Activated CD4-positive, alpha-beta T cell treated with anti-CD3 and anti-CD28 coated beads, Interleukin-2, amount 50 U/mL, for 48 hours (primary cell): ENCODE measurements at places on chromosomes 7 and 10.

DNA sequence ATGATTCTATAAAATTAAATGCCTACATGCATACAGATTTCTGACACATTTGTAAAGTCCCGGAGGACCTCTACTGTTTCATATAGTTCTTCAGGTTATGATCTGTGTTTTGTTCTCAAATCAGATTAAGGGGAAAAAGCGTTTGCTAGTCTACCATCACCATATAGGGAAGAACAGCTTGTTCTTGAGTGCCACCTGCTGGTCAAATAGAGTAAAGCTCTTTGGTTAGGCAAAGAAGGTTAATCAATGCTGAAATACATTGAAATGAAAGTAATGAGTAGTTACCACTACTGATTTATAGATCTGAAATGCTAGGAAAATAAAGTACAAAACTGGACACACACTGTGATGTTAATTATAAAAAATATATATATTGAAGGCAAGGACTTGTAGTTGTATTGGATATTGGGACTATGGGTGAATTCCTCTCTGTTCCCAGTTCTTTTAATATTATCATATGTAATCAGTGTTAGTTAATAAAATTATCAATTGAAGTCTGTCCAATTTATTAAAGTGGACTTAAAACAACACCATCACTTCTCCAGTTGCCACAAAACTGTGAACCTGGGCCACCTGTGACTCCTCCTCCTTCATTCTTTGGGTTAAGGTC is 72.6 kb upstream of the PDLIM1 start:
- DNase-seq = no peak

DNA sequence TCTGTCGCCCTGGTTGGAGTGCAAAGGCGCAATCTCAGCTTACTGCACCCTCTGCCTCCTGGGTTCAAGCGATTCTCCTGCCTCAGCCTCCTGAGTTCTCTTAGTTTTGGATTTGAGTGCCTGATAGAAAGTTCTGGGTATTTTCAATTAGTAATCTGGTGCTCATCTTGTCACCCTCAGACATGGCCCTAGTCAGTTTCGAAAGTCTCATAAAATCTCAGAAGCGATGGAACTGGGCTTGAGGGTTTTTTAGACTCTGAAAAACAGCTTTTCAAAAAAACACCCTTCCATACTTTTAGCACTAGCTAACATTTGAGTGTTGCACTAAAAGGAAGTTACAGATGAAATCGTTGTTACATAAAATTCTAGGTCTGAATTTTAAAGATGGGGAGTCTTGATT is 9.4 kb upstream of the PIP4K2A start:
- no peak for DNase-seq

GRCh38 chr7:354597-355470 is 64.9 kb downstream of the FOXL3 start:
- DNase-seq = no peak

DNA sequence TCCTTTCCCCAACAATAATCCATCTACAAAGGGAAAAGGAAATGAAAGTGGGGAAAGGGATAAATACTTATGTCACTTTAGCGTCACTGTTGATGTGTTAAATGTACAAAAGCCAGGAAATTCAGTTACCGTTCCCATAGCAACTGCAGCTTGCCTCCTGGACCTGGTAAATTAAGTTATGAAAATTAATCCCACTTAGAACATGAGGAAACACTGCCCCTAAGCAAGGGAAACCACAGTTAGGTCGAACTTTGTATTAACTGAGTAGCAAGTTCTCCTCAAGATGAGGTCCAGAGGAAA is 338.2 kb upstream of the AOAH start:
- no peak for DNase-seq

DNA sequence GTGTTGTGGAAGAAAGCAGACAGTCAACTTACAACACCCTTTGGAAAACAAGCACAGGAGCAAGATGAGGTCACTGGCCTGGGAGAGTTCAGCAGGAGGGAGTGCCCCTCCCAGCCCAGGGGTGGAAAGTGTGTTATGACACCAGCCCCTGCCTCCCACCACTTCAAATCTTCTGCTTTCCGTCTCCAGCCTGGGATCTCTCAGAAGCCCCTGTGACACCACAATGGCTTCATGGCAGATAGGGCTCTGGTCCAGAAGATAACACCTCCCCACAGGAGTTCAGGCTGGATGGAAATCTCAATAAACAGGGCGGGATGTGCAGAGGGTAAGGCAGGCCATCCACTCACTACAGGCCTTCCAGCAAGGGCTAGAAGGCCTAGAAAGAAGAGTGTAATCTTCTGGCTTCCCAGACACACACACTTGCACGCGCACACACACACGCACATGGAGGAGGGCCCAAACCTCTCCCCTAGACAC is 48.7 kb upstream of the ZMIZ1 start:
- no peak for DNase-seq

GRCh38 chr7:49787980-49788379 is 14.5 kb downstream of the VWC2 start:
- DNase-seq = no peak

- DNase-seq = peak; percentile 59
These were observed 12.5 kb downstream of the SFRP5 start for GRCh38 chr10:97759158-97759887.

- no peak for DNase-seq
These were observed 345.1 kb downstream of the RNLS start for GRCh38 chr10:88237896-88238614.

GRCh38 chr10:78464856-78465267 is 431.2 kb downstream of the RPS24 start:
- no peak for DNase-seq

DNA sequence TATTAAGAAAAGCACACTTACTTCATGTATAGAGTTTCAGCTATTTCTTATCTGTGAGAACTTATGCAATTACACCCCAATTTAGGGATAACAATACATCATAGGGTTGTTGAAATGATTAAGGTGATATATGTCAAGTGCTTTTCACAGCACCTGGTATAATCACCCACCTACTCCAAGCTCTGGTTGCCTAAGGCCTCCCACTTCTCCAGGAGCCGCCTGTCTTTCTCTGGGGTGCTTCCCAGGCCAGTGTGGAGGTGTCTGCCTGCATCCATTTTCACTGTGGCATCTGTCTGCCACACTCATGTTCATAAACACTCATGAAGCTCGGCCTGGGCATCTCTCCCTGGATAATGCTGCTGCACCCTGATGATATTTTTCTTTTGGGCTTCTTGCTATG is 250.3 kb downstream of the STK31 start:
- DNase-seq = no peak

DNA sequence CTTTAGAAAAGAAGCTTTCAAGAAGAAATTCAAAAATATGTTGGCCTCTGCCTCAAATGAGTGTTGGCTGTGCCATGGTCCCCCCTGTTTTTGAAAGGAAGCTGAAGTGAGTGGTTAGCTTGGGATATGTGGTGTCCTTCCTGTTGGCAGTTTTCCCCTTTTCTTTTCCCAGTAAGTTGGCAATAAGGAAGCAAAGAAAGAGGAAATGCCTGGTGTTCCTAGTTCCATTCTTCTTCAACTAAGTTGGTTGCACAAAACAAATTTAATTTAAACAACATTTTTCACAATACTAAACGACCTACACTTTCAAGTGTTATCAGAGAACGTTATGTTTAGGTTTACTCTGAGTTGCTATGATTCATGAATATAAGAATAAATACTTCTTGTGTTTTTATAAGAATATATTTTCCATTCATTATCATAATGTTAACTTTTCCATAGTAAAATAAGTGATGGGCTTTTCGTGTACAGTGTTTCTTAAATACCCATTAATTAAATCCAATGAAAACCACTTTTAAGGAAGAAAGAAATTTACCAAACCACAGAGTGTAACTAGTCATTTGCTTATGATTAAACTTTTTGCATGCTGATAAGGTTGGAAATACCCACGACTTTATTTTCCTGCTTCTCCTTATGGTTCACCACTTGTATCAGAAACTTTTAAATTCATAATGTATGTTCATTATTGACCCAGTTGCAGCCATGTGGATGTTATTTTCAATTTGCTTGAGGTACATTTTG is 7.7 kb downstream of the HDAC9 start:
- DNase-seq = no peak

DNA sequence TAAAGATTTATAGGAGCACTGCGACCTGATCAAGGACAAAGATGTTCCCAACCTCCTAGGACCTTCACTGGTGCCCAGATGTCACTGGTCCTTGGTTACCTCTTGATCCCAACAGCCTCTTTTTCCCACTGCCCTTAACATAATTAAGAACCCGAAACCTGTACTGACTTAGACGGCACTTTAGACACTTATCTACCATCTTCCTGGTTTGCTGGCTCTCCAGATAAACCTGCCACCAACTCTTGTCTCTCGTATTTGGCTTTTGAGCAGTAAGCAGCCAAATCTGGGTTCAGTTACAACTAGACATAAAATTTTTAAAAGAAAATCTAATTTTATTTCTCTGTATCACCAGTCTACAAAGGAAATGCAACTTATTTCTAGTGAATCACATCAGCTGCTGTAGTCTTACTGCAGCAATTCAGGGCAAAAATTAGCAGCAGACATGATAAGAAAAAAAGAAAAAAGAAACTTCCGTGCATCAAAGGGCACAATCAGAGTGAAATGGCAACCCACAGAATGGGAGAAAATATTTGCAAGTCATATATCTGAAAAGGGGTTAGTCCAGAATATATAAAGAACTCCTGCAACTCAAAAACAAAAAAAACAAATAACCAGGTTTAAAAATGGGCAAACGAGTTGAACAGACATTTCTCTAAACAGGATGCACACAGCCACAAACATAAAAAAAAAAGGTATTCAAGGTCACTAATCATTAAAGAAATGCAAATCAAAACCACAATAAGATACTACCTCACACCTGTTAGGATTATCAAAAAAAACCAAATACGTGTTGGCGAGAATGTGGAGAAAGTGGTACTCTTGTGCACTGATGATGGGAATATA is 9.4 kb downstream of the ASB13 start:
- DNase-seq = no peak

DNA sequence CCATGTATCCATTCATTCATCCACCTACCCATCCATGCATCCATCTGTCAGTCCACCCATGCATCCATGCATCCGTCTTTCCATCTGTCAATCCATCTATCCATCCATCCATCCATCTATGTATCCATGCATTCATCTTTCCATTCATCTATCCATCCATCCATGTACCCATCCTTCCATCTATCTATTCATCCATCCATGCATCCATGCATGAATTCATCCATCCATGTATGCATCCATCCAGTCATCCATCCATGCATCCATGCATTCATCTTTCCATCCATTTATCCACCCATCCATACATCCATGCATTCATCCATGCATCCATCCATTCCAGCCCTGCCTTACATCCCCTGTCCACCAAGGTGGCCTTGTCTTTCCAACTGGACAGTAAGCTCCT is 45.7 kb downstream of the SORCS3 start:
- DNase-seq = no peak

DNA sequence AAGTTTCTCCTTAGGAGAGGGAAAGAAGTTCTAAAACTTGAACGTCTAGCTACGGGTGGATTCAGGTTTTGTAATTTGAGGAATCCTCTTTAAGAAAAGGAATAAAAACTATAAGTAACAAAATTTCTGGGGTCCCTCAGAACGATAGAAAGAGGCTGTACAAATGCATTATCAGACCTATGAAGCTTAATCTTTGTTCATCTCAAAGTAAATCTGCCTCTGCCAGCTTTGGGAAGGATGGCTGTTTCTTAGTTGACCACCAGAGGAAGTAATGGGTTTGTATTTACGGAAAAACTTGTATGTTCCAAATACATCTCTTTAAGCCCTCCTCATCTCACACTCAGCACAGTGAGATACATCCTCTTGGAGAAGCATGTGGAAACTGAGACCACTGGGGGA is 864 bp downstream of the PSTK start:
- peak; percentile 9 for DNase-seq

DNA sequence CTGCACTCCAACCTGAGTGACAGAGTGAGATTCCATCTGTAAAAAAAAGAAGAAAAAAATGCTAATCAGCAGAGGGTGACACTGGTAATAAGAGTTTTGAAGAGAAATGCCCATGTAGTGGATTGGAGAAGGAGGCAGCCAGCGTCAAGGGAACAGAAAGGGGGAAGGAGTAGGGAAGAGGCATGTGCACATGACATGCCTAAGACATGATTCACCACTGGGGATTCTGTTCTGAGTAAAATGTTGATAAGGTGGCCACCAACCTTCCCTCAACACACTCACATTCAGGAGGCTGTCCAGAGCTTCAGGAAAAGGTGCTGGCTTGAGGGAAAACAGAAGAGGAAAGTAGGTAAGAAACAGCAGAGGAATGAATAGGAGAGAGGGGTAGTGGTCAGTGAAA is 39.9 kb downstream of the AKR1D1 start:
- no peak for DNase-seq

GRCh38 chr10:36118314-36118713 is 476.2 kb upstream of the FZD8 start:
- DNase-seq = no peak

DNA sequence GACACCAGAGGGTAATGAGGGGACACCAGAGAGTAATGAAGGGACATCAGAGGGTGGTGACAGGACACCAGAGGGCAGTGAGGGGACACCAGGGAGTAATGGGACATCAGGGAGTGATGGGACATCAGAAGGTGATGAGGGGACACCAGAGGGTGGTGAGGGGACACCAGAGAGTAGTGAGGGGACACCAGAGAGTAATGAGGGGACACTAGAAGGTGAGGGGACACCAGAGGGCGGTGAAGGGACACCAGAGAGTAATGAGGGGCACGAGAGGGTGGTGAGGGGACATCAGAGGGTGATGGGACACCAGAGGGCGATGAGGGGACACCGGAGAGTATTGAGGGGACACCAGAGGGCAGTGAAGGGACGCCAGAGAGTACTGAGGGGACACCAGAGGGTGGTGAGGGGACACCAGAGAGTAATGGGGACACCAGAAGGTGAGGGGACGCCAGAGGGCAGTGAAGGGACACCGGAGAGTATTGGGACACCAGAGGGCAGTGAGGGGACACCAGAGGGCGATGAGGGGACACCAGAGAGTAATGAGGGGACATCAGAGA is 10.6 kb downstream of the NACAD start:
- no peak for DNase-seq

DNA sequence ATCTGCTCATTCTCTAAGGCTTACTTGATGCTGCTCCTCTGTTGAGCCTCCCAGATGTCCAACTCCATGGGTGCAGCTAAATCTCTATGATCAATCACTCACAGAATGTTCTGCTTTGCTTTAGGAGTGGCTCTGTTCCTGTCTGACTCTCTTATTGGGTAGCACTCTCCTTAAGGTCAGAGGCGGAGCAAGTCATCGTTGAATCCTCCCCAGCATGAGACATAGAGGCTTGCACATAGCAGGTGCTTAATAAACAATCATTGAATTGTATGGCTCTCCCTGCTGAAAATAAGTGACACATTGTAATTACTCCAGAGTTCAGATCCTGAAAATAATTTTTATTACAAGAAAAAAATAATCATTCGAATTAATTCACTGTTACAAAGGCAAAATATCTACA is 69.7 kb downstream of the NPS start:
- DNase-seq = no peak

GRCh38 chr7:116798232-116798631 is 64.2 kb upstream of the CAPZA2 start:
- no peak for DNase-seq

- no peak for DNase-seq
These were observed 85.8 kb downstream of the SNX13 start for GRCh38 chr7:17854261-17855047.
